ENCODE measurements at places on chromosomes 16 and 17. TPM values are rescaled to one million over a fixed set of nuclear protein-coding genes. Genes with fewer than 3 reads are reported as not detected.

MFAP4 gene
- total RNA-seq = 303 TPM

DNA sequence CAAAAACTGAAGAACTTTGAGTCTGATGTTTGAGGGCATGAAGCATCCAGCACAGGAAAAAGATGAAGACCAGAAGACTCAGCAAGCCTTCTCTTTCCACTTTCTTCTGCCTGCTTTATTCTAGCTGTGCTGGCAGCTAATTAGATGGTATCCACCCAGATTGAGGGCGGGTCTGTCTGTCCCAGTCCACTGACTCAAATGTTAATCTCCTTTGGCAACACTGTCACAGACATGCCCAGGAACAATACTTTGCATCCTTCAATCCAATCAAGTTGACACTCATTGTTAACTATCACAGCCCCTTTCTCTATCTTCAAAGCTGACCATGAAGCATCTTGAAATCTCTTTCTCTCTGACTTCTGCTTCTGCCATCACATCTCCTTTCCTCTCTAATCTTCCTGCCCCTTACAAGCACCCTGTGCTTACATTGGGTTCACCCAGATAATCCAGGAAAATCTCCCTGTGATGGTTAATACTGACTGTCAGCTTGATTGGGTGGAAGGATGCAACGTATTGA is 115.9 kb upstream of the CDH13 start:
- no peak for DNase-seq

MSLN gene
- 53.1 TPM for total RNA-seq

GRCh38 chr16:55035956-55036355 is 105.3 kb downstream of the IRX5 start:
- no peak for DNase-seq

TTLL6 gene
- total RNA-seq = 5.1 TPM

ZNF778 gene
- 13.2 TPM for total RNA-seq

Data from mucosa of gallbladder (tissue), 1 donor.